Cortex of kidney (tissue), 1 donor: ENCODE measurements at places on chromosomes 12 and 14.

- DNase-seq = no peak
Observed at GRCh38 chr14:103688441-103688840, 26.8 kb downstream of the XRCC3 start.

- no peak for DNase-seq
Observed at GRCh38 chr12:24795699-24796347, 153.1 kb downstream of the BCAT1 start.

DNA sequence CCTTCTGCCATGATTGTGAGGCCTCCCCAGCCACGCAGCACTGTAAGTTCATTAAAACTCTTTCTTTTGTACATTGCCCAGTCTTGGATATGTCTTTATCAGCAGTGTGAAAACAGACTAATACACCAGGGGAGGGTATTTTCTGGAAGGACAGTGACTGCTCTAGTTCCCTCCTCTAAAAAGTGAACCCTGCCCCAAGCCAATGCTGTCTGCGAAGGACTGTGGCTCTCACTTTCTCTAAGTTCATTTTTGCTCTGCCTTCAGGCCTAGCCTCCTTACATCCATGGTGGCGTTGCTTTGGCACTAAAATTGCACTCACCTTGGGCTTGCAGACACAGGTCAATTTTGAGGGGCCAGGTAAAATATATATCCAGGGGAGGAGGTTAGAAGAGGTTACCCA, 323.0 kb downstream of the VRK1 start:
- DNase-seq = no peak

DNA sequence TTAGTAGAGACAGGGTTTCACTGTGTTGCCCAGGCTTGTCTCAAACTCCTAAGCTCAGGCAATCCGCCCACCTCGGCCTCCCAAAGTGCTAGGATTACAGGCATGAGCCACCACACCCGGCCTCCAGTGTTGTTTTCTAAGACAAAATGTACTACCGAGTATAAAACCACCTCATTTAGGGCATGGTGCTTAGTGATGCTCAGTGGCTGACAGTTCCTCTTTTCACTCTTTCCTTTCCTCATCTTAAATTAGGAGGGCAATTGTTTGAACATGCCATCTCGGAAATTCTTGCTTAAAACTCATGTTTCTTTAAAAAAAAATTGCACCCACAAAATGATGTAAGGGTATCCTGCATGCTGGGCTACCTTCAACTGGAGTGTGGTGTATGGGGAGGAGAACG, 89.0 kb downstream of the RFX4 start:
- DNase-seq = no peak

DNA sequence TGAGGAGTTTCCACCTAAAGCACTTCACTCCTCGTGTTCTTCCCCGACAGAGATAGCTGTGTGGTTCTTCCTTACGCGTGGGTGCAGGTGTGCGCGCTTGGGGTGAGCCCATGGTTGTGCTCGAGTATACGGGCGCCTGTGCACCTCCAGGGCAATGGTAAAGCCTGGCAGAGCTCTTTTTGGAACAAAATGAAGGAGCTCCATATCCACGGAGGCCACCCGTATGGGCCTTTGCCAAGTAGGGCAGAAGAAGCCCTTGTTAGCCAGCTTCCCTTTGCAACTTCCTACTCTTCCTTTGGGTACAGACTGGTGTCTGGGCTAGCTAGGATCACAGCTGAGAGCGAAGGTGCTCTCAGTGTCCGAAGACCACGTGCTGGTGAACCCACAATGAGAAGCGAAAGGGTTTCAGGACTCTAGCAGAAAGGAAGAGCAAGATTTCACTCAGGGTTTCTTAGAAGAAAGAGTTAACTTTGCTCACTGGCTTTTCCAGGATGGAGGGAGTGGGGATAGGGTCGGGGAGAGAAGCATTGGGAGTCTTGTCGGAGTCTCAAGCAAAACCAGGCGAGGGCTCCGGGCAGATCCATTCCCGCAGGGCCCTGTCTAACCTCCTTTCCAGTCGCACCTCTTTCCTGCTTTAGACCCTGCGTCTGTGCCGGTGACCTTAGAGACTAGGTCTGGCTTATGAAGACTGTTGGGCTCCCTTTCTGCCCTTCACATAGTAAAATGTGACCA, 960 bp upstream of the LRFN5 start:
- DNase-seq = no peak
